ENCODE measurements at places on chromosomes 12 and 14.
A peak's percentile ranks its signal among the peaks of the same experiment; 100 is the strongest.

DNA sequence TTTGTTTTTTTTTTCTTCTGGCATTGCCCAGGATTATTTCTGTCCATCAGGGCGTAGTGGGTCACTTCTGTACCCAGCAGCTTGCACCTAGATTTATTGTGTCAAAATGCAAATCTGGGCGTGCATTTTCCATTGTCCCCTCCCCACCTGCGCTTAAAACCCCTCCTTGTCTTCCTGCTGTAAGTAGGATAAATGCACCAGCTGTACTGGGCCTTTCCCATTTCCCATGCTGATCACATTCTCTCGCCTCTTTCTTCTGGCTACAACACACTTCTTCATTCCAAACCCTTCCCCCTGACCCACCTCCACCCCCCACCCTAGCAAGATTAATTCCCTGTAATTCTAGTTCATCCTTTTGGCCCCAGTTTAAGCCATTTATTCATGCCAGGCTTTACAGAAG lies 128.0 kb downstream of the ETV6 start:
- no peak for DNase-seq

DNA sequence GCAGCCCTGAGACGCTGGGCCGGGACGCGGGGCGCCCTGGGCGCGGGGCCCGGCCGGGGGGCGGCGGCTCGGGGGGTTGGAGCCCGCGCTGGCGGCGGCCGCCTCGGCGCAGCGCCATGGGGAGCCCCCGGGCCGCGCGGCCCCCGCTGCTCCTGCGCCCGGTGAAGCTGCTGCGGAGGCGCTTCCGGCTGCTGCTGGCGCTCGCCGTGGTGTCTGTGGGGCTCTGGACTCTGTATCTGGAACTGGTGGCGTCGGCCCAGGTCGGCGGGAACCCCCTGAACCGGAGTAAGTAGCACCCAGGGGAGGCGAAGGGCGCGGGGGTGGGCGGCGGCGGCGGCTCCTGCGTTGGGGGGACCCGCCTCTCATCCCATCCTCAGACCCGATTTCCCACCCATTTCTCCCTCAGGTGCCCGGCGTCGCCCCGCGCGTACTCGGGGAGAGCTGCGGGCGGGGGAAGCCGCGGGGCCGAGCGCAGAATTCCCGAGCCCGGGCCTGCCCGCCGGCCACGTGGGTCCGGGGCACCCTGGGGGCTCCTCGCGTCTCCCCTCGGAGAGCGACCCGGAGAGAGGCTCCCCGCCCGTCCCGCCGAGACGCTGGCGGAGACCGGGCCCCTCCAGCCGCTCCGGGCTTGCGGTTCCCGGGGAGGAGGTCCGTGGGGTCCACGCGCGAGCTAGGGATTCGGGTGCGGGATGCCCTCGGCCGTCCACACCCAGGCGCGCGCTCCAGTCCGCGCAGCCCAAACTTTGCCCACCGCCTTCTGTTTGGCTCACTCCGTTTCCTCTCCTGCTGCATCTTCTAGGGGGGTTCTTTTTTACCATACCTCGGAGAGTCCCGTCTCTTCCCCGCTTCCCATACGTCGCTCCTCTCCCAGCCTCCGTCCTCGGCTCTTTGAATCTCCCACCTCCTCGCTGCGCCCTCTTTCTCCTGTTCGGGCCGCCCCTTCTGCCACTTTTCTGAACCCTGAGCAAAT lies 807 bp downstream of the B4GALNT3 start:
- peak; percentile 27 for DNase-seq

DNA sequence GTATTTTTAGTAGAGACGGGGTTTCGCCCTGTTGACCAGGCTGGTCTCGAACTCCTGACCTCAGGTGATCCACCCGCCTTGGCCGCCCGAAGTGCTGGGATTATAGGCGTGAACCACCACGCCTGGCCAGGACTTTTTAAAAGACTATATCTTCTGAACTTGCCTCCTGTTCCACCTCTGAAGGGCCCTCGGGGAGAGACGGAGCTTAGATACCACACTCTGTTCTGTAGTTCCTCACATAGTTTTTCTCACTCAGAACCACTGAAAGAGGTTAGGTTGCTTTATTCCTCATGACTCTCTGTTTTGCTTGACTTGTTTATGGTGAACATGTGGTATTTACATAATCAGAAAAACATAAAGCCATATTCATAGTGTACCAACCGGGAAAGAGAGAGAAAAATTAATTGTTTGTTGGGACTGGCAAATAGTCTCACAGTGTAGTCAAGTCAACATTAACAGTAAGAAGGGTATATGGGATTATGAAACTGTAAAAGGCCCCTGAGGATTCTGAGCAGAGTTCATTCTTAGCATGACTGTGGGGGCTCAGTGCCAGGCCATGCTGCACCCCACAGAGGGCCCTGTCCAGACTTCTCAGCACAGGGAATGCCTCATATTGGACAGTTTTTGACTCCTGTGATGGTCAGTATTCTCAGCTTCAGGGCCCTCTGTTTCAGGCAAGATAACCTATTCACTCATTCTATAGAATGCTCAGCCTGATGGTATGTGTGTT lies 342.3 kb downstream of the ZFP36L1 start:
- no peak for DNase-seq

GRCh38 chr12:113940357-113941207 lies 25.5 kb downstream of the RBM19 start:
- DNase-seq, result no peak

GRCh38 chr12:11578461-11578993 lies 70.9 kb upstream of the ETV6 start:
- no peak for DNase-seq

DNA sequence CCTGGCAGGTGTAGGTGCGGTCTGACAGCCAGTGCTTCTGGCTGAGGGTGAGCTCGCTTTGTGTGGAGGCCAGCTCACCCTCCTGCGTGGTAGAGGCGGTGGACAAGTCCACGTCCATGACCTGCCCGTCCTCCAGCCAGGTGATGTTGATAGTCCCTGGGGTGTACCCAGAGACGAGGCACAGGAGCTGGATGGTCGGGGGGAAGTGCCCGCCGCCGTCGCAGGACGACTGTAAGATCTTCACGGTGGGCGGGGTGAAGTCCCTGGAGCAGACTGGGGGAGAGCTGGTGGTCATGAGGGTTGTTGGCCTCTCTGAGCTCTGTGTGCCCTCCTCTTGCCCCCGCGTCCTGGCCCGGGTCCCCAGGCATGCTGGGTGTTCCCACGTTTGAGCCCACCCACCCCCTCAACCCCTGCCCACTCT lies 74.6 kb downstream of the TMEM121 start:
- DNase-seq, result no peak

- DNase-seq, result no peak
Measured at GRCh38 chr14:69715725-69716477, 51.0 kb upstream of the SRSF5 start.

- DNase-seq, result no peak
Measured at GRCh38 chr12:41325336-41325735, 137.2 kb downstream of the PDZRN4 start.

GRCh38 chr12:113762155-113762881 lies 203.8 kb downstream of the RBM19 start:
- no peak for DNase-seq

DNA sequence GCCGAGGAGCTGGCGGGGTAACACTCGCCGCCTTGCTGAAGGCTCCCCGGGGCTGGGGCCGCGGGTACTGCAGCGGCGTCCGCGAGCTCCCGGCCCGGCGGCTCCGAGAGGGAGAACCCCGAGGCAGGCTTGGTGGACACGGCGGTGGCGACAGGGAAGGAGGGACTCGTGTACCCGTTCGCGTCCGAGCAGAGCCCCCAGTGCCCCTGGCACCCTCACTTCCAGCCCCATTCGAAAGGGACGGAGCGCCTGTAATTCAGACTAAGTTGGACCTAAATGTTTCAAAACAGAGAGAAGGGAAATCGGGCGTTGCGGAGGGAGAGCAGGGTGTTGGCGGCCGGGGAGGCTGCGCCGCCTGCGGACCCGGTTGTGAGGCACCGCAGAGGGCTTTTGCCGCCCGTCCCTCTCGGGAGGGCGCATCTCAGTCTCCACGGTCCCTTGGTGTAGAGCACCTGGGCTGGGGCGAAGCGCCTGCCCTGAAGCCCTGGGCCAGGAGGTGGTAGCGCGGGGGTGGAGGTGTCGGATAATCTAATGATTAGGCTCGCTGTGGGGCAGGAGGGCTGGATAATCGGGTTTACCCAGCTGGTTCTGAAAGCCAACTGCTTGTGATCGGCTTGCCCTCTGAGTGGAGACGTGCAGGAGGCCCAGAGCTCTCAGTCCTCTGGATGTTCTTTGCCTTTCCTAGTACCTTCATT lies 771 bp downstream of the DAAM1 start:
- DNase-seq, result peak; percentile 32

- DNase-seq, result no peak
Measured at GRCh38 chr14:50800032-50800431, 30.9 kb downstream of the NIN start.

DNA sequence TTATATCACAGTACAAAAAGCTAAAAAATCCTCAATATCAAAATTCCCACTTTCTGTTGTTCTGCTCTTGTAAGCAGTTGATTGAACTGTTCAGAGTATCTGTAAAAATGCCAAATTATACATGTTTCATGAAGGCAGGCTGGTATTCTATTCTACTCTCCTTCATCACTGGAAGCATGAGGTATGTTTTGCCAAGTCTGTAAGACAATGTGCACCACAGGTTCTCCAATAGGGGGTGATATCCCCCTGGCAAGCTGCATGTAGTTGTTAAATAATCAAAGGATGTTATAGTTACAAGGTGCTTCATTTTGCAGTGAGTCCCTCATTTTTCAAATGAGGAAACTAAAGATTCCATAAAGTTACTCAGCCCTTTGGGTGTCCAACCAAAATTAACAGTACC lies 15.1 kb upstream of the NEK9 start:
- DNase-seq, result peak; percentile 22

- no peak for DNase-seq
Measured at GRCh38 chr12:125254236-125254635, 189.0 kb downstream of the AACS start.

GRCh38 chr12:39723831-39724230 lies 104.2 kb upstream of the ABCD2 start:
- DNase-seq, result no peak

DNA sequence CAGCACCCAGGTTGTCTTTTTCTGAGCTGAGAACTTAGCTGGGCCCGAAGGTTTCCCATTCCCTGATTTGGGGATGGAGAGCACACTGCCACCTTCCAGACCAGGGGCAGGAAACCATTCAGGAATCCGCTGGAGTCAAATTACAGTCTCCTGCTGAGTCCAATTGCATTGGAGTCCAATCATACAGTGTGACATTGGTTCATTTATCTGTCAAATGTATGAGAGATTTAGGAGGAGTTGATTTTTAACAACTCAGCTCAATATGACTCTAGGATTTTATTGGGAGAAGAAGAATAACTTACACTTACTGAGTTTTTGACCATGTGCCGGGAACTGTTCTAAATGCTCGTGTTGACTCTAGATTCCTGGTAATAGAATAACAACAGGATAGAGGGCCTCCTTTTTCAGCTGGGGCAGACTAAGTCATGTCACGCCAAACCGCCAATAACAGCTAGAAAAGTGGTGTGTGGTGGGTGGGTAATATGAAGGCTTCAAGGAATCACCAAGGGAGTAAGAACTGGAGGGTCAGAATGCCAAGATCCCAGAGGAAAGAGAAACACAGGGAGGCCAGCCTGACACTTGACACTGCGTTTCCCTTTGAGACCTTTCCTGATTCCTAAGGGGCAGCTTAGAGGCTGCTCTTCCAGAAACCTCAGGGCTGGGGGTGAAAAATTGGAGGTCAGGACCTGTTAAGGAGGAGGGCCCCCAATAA lies 11.5 kb downstream of the SYNDIG1L start:
- DNase-seq, result no peak

GRCh38 chr12:46147144-46147543 lies 121.7 kb downstream of the SLC38A1 start:
- no peak for DNase-seq

- DNase-seq, result no peak
Measured at GRCh38 chr12:75042125-75042524, 167.5 kb downstream of the KCNC2 start.

- peak; percentile 33 for DNase-seq
Measured at GRCh38 chr14:105315211-105315721, 718 bp downstream of the PACS2 start.

GRCh38 chr14:55884819-55885218 lies 233.4 kb upstream of the PELI2 start:
- no peak for DNase-seq

GRCh38 chr14:97848317-97848980 lies 1051.3 kb downstream of the VRK1 start:
- DNase-seq, result no peak

DNA sequence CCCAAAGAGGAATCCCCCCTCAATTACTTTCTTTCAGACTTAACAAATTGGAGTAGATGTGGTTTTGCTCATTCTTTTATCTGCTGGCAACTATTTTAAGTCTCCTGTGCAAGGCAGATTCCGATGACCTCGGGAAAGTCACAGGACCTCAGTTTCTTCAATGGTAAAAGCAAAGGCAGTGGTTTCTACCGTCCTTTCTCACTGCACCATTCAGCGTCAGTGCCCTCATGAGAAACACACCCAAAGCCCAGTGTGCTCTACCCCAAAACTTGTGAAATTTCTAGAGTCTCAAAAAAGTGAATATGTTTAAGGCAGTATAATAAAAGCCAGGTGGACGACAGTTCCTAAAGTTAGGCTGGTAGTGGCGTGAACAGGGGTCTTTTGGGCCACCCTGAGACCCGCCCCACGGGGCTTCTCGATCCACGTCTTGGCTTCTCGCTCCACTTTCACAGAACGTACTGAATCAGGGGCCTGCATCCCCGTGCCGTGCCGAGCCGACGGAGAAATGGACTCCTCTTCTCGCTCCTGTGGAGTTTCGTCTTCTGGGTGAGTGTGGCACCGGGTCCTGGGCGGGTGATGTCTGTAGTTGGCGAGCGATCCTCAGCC lies 1.3 kb upstream of the ARHGAP5 start:
- peak; percentile 50 for DNase-seq

DNA sequence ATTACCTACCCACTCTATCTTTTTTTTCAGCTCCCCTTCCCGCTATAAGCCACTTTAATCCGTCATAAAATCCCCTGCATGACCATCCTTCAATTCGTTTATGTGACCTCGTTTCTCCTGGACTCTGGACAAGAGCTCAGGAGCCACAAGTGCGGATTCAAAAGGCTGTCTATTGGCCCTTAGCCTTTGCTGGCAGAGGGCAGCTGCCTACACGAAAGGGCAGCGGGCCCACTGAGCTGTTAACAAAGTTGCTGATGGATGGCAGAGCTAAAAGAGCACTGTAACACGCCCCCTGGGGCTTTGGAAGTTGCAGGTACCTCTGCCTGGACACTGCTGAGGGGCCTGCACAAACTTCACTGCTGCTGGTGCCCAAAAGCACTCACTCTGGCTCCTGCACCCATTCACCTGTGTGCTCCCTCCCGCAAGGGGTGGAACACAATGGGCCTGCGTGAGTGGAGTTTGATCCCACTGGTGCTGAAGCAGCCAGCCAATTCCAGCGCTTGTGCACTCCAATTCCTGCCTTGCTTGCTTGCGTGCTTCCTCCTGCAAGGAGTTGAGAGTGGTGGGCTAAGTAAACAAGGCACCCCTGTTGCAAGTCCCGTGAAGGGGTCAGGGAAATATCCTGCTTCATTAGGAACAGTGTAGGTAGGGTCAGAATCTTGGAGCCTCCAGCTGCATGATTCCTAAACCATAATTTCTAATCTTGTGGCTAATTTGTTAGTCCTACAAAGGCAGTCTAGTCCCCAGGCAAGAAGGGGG lies 10.6 kb upstream of the DRAM1 start:
- no peak for DNase-seq

GRCh38 chr12:50258167-50258551 lies 25.2 kb downstream of the LIMA1 start:
- DNase-seq, result no peak

Data from activated CD4-positive, alpha-beta T cell treated with anti-CD3 and anti-CD28 coated beads for 4 hours (primary cell).